ENCODE measurements at places on chromosomes 5 and 9.

GRCh38 chr5:37816883-37817282 lies 23.0 kb downstream of the GDNF start:
- DNase-seq, result no peak

DNA sequence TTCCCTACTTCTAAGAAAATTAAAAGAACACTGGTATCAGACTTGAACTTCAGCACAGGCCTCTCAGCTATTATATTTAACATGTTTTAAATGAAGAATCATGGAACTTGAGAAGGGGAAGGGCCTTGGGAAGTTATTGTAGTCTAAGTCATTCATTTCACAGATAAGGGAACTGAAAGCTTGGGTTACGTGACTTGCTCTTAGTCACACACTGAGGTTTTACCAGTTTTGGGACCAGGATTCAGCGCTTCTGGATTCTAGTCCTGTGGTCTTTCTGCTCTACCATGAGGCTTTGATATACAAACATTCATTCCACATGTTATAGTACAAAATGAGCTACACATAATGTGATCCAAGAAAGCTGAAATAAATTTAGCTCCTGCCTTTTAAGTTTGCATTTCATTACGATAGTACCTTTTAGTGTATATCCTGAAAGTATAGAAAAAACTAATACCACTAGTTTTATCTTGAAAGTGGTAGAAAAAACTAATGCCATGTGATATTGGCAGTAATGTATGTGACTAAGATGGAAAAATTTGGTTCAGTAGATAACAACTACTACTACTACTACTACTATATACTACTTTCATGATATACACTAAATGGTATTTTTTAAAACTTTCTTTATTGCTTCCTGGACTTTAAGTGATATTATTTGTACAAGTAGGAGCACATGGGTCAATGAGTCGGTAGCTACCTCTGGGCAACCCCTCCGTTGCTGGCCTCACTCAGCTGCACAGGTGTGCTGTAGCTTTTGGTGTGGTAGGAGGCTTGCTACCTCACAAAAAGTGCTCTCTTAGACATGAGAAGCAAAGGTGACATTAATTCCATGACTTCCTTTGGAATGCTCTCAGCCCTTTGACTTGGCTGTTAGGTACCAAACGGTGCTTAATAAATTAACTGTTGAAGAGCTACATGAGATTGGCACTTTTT lies 40.7 kb downstream of the F2RL2 start:
- DNase-seq, result no peak

DNA sequence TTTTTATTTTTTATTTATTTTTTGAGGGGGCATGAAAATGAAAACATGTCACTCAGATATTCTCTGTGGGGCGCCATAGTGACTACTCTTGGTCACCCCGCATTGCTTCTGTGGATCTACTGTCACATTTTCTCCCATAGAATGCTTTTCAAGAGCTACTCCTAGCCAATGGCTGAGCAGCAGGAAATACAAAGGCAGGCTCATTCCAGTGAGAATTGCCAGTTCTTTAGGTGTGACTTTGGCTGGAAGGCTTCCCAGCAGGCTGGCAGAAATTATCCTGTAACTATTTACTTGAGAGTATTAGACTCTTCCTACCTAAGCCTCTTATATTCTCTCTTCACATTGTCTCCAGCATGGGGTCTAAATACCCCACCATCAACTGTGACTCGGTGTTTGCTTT lies 21.0 kb upstream of the PTPRD start:
- DNase-seq, result no peak

GRCh38 chr9:127919253-127919815 lies 2.5 kb upstream of the ST6GALNAC4 start:
- DNase-seq, result no peak

DNA sequence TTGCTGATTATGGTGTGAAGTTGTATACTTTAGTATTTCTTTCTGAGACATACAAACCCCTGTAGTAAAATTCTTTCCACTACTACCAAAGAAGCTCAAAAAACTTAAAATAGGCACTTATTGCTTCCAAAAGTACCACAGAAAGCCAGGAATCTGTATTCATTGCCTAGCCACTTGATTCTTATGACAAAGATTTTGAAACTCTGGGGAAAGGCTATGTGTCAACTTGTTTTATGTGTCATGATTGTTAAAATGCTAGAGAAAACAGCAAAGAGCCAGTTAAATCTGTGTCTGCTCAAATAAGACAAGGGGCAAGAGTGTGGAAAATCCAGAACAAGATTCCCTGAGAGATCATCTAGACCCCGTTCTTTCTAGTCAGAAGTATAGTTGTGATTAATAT lies 6.0 kb downstream of the KIF2A start:
- DNase-seq, result no peak

DNA sequence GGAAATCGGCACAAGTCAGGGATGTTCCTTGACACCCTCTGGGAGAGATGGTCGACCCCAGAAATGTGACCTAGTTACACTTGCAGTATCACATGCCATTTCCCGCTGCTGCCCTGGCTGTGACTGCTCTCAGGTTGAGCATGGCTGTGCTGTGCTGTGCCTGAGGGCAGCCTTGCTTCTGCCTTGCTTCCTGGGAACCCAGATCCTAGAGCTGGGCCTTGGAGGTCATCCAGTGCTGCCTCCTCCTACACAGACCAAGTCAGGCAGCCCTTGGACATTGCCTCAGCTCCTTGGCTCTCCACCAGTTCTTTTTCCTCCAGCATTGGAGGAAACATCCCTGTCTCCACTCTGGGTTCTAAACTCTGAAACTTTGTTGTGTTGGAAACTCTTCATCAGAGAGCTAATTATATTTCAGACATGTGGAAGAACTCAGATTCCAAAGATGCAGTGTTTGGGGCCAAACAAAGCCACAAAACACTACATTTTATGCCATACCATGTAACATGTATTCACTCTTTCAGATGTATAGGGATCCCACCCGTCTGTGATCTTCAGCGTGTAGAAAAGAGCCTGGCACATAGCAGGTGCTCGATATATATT lies 6.1 kb downstream of the MAMDC2 start:
- DNase-seq, result no peak

GRCh38 chr5:68968429-68968828 lies 125.4 kb upstream of the SLC30A5 start:
- DNase-seq, result no peak

- DNase-seq, result no peak
Measured at GRCh38 chr9:121283080-121283398, 15.1 kb downstream of the GSN start.

DNA sequence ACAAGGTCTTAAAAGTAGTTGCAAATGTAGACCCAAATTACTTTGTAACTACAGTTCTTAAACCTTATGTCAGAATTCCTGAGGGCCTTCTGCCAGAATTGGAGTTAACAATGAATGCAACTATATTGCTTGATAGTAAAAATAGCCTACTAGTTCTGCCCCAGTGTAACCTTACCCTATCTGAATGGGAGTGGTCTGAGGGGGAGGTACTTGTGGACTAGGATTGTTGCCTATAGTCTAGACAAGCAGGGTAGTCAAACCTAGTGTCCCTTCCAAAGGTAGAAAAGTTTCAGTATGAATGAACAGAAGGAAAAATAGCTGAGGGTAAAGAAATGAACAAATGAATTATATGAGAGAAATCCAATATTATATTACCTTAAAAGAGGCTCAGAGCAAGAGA lies 242.2 kb downstream of the PJA2 start:
- no peak for DNase-seq

DNA sequence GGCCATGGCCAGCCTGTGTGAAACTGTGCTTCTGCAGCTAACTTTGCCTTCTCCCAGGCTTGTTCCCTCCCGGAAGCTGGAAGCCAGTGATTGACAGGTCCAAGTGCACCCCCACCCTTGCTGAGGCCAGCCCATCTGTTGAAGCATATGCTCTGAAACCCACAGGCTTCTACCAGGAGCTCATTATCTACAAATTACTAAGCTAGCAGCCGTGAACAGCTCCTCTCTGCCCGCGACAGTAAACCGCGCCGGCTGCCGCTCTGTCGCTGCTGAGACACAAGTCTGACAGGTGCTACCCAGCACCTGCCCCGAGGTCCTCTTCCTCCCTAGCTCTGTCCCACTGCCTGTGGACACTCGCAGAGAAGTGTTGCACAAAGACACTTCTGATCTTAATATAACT lies 490.9 kb downstream of the GADD45G start:
- no peak for DNase-seq

DNA sequence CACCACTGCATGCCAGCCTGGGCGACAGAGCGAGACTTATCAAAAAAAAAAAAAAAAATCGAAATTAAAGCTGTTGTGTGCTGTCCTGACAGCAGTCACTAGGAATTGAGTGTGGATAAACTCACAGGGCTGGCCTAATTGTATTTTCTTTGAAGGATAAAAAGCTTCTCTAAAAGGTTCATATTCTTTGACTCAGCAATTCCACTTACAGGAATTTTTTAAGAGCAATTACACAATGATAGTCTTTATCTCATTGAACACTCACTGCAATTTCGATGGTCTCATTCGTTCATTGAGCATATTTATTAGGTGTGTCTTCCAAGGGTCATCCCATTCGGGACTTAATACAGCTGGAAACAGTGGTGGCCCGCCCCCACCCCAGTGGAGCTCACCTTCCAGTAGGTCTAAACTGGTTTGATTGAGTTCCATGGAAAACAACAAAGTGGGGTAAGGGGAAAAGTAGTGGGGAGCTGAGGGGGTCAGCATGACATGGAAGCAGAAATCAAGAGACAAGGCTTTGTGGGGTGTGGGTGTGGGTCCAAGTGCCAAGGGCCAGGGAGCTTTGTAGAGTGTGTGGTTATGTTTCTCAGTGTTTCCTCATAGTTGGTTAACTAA lies 6.7 kb downstream of the CDK9 start:
- no peak for DNase-seq

GRCh38 chr5:20367178-20367577 lies 379.2 kb upstream of the CDH18 start:
- no peak for DNase-seq

- no peak for DNase-seq
Measured at GRCh38 chr5:18141222-18141621, 507.0 kb downstream of the TAF11L14 start.

DNA sequence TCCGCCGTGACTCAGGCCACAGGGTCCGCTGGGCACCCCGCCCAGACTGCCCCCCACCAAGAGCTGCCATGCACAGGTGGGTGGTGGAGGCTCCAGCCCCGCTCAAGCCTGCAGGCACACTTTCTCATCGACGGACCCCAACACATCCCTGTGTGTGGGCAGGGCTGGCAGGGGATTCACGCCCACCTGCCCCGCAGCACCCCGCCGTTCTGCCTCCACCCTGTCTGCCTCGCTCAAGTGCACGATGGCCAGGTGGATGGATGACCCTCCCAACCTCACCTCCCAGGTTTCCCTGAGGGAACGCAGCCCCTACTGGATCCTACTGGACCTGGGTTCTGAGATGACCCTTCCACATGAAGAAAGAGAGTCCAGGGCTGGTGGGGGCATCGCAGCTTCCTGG lies 26.1 kb upstream of the FCN1 start:
- DNase-seq, result no peak

DNA sequence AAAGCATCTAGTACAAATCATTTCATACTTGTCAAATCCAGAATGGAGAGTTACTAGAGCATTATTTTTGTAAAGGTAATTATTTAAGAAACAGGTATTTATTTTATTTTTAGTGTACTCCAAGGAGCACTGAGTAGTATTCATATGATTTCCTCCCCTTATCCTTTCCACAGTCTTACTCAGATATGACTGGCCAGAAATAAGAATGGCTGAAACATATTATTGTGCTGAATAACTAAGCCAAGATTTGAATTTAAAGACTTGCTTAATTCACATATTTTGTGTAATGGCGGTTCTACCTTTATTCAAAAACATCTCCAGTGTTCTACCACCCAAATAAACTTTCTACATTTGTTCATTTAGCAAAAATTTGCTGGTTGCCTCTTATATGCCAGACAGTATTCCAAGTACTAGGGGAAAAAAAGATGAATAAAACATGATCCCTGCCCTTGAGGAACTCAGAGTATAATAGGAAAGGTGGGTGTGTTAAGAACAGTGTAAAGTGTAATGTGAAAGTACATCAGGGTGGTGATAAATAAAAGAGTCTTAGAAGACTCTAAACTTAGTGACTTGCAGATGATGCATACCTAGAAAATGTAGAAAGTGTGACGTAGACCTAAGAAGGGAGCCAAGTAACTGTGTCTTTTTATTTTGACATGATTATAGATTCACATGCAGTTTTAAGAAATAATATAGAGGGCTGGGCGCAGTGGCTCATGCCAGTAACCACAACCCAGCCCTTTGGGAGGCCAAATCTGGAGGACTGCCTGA lies 110.4 kb upstream of the GRHPR start:
- DNase-seq, result no peak

Data from right renal pelvis (tissue), 4 donors.